ENCODE measurements at places on chromosomes 5 and 9.

- DNase-seq, result no peak
Measured at GRCh38 chr5:149452007-149452664, 73.0 kb upstream of the IL17B start.

GRCh38 chr9:75176037-75176436 lies 87.7 kb downstream of the OSTF1 start:
- no peak for DNase-seq

DNA sequence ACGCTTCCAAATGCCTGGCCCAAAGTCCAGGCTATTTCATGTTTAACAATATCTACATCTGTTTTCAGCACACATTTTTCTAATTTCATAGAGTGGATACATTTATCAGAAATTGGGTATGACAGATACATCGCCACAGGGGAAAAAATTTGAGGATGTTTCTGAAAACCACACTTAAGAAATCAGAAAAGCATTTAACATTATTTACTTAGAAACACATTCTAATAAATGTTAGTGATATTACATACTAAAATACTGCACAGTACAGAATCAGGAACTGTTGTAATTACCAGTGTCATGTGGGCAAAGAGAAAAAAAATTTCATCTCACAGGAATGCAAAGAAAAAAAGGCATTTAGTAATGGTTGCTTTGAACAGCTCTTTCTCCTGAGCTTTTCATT lies 310.5 kb upstream of the KIF2A start:
- DNase-seq, result no peak

- DNase-seq, result no peak
Measured at GRCh38 chr9:129478961-129479630, 141.8 kb downstream of the C9orf50 start.

DNA sequence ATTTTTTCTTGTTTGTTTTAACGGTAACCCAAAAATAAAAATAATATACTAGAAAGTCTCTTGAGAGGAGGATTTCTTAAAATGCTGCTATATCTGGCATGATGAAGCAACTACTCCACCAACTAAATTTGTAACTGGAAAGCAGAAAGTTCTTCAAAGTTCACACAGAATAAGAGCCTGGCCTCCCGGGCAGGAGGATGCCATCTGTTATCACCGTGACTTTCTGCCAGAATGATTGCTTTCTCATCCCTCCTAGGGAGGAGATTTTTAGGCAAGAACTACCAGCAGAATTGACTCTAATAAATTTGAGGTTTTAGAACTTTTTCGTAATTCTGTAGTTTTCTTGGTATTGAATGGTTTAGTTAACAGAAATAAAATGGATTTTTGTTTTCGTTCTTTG lies 464.6 kb upstream of the ACTBL2 start:
- DNase-seq, result no peak
